Fibroblast of pulmonary artery (primary cell): ENCODE measurements at places on chromosomes 11 and 22.

- DNase-seq = no peak
Observed at GRCh38 chr11:1925373-1926155, 6.1 kb downstream of the TNNT3 start.

GRCh38 chr22:46984751-46985506 is 222.5 kb downstream of the TBC1D22A start:
- DNase-seq = peak; percentile 40

DNA sequence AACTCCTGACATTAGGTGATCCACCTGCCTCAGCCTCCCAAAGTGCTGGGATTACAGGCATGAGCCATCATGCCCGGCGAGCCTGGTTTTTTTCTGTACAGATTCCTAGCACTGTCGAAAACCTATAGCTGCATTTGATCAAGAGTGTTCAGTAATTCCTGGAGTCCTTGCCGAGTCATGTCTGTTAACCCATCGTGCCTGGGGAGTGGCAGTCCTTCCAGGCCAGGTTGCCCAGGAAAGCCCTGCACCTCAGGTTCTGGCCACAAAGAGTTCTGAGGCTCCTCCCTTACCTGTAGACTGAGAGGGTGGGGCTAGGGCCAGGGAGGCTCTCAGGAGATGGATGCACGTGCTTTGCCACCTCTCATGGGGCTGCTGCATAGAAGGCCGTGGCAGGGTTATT is 17.0 kb downstream of the YDJC start:
- DNase-seq = no peak

- DNase-seq = no peak
Observed at GRCh38 chr11:9796266-9796665, 132.4 kb downstream of the SWAP70 start.

- no peak for DNase-seq
Observed at GRCh38 chr22:24149198-24149590, 32.1 kb upstream of the SUSD2 start.

DNA sequence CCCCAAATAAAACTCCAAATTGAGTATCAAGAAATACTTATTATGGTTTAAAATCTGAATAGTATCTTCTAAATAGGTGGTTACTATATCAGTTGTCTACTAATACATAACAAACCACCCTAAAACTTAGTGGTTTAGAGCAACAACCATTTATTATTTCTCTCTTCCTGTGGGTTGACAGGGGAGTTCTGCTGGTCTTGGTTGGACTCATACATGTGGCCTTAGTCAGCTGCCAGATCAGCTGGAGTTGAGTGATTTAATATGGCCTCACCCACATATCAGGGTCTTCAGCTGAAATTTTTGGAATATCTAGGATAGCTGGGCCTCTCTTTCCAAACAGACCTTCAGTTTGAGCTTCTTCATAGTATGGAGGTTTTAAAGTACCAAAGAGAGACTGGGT is 34.5 kb downstream of the C11orf65 start:
- peak; percentile 39 for DNase-seq

- DNase-seq = no peak
Observed at GRCh38 chr11:108147150-108147549, 25.8 kb downstream of the ACAT1 start.

- no peak for DNase-seq
Observed at GRCh38 chr11:38302564-38302963, 1704.5 kb upstream of the RAG2 start.

DNA sequence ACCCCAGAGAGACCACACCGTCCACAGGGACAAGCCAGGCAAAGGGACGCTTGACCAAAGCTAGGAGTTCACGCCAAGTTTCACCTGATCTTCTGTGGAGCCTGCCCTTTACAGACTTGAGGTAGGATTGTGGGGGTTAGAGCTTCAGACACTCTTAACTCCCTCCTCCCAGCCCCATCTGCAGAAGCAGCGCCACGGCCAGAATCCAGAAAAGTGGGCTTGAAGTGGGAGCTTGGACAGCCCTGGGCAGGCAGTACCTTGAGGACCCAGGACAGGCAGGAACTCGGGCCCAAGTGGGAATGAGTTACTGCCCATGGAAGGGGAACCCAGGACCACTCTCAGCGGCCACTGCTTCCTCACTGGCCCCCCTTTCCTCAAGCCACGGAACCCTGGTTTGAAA is 695.9 kb downstream of the TBC1D22A start:
- no peak for DNase-seq

DNA sequence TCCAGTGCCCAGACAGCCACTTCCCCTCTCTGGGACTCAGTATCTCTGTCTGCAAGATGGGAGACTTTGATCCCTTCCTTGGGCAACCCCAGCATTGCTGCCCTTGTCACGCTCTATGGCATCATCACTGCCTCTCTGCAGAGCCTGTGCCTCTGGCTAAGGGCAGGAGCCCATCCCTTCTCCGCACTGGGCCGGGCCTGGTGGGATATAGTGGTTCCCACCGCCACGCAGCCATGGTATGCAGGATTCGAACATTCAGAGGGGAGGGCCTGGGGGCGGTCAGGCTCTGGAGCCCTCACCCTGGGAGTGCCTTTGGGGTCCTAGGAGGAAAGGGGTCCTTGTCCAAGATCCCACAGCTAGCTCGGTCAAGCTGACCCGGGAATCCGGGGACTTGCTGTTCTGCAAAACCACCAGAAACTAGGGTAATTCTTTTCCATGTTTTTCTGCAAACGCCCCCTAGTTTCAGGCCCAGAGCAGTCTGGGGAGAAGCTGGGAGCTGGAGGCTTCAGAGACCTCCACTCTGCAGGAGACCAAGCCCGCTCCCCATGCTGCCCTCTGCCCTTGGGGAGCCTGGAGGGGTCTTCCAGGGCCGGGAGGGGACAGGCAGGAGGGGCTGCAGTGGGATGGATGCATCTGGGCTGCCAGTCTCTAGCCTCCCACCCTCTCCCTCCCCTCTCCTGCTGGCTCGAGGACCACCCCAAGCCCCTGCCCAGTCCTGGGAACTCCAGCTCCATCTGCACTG is 24.4 kb upstream of the CBX7 start:
- no peak for DNase-seq

DNA sequence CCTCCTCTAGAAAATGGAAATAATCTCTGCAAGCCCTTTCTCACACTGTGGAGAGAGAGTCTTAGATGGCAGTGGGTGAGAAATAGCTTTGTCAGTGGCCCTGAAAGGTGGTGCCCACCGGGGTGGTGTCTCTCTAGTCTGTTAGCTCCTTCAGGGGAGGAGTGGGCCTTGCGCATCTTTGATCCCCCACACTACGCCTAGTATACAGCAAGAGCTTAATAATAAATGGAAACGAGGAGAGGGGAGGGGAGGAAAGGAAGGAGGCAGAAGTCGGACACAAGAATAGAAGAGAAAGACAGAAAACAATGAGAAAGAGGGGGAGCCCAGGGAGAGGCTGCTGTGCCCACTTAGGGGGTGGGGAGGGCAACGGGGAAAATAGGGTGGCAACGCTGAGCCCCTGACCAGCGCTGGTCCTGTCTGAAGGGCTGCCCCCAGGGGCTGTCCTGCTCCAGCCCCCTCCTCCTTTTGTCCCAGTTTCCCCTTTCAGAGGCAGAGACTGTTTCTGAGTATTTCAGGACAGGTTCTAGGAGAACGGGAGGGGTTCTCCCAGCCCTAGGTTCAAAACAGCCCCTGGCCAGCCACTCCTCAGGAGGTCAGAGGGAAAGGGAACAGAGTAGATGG is 1.2 kb downstream of the ARRB1 start:
- no peak for DNase-seq

DNA sequence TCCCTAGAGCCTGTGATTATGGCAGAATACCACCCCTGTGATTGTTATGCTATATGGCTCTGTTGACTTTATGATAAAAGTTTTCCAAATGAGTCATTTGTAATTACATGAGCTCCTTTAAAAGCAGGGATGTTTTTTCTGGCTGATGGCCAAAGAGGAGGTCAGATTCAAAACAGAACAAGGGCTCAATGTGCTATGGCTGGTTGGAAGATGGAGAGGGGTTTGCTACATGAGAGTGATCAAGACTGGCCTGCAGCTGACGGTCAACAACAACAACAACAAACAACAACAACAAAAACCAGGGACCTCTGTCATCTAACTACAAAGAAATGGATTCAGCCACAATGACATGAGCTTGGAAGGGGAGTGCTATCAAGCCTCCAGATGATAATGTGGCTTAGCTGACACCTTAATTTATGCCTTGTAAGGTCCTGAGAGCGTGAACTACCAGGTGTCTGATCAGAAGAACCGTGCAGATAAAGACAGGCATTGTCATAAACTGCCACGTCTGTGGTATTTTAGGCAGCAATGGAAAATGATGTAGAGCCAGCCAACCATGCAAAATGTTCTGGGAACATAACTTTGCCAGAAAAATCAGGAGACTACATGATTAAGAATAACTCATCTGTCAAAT is 47.2 kb downstream of the PIWIL3 start:
- DNase-seq = peak; percentile 92

DNA sequence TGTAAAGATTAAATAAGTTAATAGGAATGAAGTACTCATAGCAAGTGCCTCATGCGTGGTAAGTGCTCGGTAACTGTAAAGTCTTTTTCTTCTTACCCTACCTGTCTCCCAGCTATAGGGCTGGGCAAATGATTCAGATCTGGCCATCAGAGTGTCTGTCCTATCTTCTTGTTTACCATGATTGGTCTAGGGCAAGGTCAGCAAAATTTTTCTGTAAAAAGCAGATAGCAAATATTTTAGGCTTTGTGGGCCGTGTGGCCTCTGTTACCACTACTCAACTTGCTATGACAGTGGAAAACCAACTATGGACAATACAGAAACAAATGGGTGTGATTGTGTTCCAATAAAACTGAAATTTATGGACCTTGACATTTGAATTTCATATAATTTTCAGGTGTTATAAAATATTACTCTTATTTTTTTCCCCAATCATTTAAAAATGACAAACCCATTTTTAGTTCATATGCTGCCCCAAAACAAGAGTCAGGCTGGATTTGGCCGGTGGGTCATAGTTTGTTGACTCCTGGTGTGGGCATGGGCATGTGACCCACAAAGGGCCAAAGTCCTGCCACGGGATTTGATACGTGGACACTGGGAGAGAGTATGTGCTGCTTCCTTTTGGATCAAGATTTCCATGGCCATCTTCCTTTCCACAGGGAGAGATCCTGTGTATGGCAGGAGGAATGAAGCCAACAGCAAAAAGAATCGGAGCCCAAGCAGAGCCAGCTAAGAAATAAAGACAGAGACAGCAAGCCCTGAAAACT is 26.8 kb upstream of the FZD4 start:
- DNase-seq = no peak

- DNase-seq = no peak
Observed at GRCh38 chr11:94111660-94112059, 17.0 kb upstream of the PANX1 start.

DNA sequence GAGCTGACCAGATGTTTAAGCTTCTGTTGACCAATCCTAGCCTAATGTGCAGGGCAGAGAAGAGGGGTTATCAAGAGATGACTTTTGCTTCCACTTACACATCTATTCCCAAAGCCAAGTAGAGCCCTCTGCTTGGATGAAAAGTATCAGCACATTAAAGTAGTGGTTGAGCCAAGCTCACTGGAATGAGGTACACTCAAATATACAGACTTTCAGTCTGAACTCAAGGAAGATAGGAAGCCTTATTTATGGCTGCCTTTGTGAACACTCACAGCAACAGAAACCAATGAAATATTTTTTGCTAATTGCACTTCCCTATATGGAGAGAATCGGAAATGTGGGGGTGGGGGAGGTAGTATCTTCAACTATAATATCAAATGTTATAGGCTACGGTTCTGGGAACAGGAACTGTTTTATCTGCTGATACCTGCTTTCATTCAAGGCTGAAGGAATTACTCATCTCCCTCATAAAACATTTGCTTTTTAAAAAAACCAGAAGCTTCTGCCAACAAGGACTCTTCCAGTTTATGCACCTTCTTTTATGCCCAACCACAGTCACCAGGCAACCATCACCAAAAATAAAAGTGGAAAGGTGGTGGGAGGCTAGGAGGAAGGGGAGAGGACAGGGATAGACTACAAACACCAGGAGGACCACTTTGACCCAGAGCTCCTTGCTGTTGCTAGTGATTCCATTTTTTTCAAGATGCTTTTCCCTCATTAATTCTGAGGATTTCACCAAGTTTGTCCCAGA is 91.2 kb downstream of the CLPB start:
- no peak for DNase-seq

DNA sequence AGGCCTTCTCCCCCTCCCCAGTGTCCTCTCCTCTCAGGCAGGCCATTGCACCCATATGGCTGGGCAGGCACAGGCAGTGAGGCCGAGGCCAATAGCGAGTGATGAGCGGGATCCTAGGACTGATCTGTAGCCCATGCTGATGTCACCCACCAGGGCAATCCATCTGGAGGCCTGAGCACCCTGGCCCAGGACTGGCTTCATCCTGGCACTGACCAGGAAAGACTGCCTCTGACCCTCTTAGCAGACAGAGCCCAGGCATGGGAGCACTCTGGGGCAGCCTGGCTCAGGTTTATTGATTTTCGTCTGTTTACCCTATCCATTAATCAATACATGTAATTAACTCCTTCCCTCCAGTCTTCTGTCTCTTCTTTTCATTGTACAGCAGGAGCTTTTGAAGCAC is 5.1 kb upstream of the TIRAP start:
- no peak for DNase-seq

DNA sequence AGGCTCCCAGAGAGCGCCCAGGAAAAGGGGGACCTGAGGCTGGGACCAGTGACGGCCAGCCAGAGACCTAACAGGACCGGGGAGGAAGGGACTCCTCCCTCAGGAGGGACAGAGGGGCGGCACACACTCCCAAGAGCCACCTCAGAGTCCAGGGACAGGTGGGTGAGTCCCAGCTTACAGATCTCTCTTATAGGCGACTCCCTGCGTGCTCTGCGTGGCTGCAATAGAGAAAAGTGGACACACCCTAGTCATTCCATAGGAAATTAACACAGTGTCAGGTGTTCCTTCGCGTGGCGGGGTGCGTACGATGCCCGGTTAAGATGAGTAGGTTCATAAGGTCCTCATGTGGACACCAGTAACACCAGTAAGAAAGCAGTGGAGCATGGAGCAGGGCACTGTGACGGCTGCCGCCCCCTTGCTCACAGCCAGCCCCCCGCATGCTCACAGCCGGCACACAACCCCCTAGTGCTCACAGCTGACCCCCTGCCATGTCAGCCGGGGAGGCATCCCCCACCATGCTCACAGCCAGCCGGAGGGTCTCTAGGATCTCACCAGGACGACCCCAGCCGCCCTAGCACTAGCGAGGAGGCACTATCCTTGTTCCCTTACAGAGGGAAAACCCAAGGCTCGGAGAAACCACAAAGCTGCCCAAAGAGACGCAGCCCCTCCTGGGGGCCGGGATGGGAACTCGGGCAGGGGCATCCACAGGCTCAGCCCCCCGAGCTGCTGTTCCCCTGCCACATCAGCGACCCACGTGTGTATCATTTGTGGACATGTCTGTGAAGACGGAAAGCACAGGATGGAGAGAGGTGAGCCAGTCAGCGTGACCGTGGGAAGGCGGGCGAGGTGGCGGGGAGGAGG is 426.8 kb downstream of the TBC1D22A start:
- no peak for DNase-seq

GRCh38 chr11:66869567-66869870 is 12.7 kb downstream of the LRFN4 start:
- DNase-seq = no peak

DNA sequence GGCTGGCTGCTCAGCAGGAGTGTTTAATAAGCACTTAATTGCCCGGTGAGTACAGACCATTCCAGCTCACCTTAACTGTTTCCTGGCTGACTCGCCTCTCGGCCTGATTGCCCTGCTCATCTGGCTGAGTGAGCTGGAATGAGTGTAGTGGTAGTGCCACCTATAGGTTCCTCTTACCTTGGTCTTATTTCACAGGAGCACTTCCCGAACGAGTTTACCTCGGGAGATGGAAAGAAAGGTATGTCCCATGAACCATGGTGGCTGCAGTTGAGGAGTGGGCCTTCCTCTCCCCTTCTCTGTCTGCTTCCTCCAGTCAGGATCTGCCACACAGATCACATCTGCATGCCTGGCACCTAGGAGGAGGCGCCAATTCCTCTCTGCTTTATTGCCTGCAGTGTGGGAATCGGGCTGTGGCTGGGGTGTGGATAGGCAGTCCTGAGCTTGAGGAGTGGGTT is 26.7 kb downstream of the UPB1 start:
- peak; percentile 71 for DNase-seq
